ENCODE measurements at places on chromosomes 3 and 15. TPM values are rescaled to one million over a fixed set of nuclear protein-coding genes. Genes with fewer than 3 reads are reported as not detected.

Gene TGFBR2
- 17.8 TPM for total RNA-seq

Gene FBXO22
- 51.8 TPM for total RNA-seq

Gene RAD51
- total RNA-seq = 48.0 TPM

Gene RTP1
- not detected for total RNA-seq

Gene SLC28A2
- total RNA-seq = not detected

Gene HDC
- total RNA-seq = not detected

Gene CFAP20DC
- not detected for total RNA-seq

Gene GABRA5
- 0.61 TPM for total RNA-seq

Gene SEMA6D
- 0.71 TPM for total RNA-seq

Gene MUC20
- not detected for total RNA-seq

Gene STRA6
- total RNA-seq = 94.4 TPM

Gene CLDN16
- not detected for total RNA-seq

Gene MEGF11
- 7.3 TPM for total RNA-seq

Gene CSTA
- not detected for total RNA-seq

GRCh38 chr15:37100109-37100965, at the start of gene MEIS2:
Gene MEIS2 (minus strand): TSS chr15:37100549. CDS start chr15:37099466, 1,083 bp downstream.
- peak within 1 kb of the TSS; percentile 89 for H3K27ac ChIP-seq
- peaks cover 4% of the 10 kb centered on the region for H3K4me1 ChIP-seq
- peak; percentile 91 for DNase-seq
- H3K27me3 ChIP-seq = no peaks in the 10 kb centered on the region

GRCh38 chr3:38015485-38015884, 14.0 kb downstream of the PLCD1 start:
- H3K4me1 ChIP-seq = no peaks in the 10 kb centered on the region
- DNase-seq = no peak
- H3K4me3 ChIP-seq = no peak overlapping the region
- no peaks in the 10 kb centered on the region for H3K36me3 ChIP-seq
- H3K27ac ChIP-seq = no peak overlapping the region
- H3K27me3 ChIP-seq = no peaks in the 10 kb centered on the region

DNA sequence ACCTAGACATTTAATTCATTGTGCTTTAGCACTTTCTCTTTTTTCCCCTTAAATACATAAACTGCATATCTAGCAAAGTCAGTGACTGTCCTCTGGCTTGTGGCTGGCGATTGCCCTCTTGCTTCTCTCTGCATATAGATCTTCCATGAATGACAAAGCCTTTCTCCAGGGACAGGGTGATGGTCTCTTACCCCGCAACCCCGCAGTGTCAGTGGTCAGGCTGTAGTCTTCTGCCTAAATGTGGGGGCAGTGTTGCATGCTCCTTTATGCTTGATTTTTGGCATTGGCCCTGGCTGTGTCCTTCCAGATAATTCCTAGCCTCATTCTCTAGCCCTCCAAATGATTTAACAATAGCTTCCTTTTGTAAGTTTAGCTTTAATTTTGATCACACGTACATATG, 407.8 kb downstream of the GABRB3 start:
- no peaks in the 10 kb centered on the region for H3K4me1 ChIP-seq
- no peak for DNase-seq
- H3K4me3 ChIP-seq = no peak overlapping the region
- H3K27ac ChIP-seq = no peak overlapping the region

- no peaks in the 10 kb centered on the region for H3K36me3 ChIP-seq
- no peaks in the 10 kb centered on the region for H3K27me3 ChIP-seq
- no peak overlapping the region for H3K27ac ChIP-seq
Observed at GRCh38 chr3:155712008-155712407, 32.9 kb downstream of the PLCH1 start.

DNA sequence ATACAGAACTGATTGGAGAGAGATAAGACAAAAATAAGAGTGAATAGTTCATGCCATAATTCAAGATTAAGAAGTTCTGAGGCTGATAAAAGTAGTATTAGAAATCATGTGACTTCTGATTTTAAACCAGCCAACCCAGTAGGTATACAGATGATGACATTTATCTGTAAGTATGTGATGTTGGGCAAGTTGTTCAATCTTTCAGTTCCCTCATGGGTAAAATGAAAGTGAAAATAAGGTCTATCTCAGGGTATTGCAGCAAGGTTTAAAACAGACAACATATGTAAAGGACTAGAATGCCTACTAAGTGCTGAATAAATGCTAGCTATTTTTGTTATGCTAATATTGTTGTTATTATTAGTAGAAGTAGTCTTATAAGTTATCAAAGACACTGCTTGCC, 1055.7 kb downstream of the NAALADL2 start:
- H3K27ac ChIP-seq = no peak overlapping the region
- H3K4me3 ChIP-seq = no peak overlapping the region
- DNase-seq = no peak
- no peaks in the 10 kb centered on the region for H3K4me1 ChIP-seq
- no peaks in the 10 kb centered on the region for H3K36me3 ChIP-seq
- H3K27me3 ChIP-seq = no peaks in the 10 kb centered on the region

DNA sequence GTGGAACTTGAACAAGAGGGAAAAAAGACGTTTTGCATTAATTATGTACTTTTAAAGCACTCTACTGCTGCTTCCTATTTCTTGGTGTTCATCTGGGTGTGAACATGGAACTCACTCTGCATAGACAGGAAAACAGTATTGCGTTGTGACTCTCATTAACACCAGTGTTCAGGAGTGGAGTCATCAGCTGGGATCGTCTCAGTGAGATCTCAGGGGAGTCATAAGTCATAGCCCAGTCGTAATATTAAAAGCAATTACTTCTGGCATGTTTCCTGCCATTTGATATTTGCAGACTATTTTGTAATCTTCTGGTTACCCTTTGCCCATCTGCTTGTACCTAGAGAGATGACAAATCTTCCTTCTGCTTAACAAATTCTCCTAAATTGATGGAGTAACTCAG, 462.0 kb upstream of the ATP11B start:
- no peak overlapping the region for H3K4me3 ChIP-seq
- no peak overlapping the region for H3K27ac ChIP-seq
- no peaks in the 10 kb centered on the region for H3K27me3 ChIP-seq
- H3K4me1 ChIP-seq = no peaks in the 10 kb centered on the region
- DNase-seq = no peak

GRCh38 chr3:144175644-144176425, 204.2 kb downstream of the DIPK2A start:
- H3K36me3 ChIP-seq = no peaks in the 10 kb centered on the region
- no peak overlapping the region for H3K4me3 ChIP-seq
- no peaks in the 10 kb centered on the region for H3K4me1 ChIP-seq
- no peak for DNase-seq

- H3K36me3 ChIP-seq = no peaks in the 10 kb centered on the region
- peaks cover 3% of the 10 kb centered on the region for H3K4me1 ChIP-seq
- peak overlapping the region; percentile 16 for H3K4me3 ChIP-seq
- H3K27ac ChIP-seq = peak overlapping the region; percentile 31
Observed at GRCh38 chr3:159711560-159712333, 276.9 kb upstream of the IL12A start.

- no peak for DNase-seq
- no peaks in the 10 kb centered on the region for H3K36me3 ChIP-seq
- H3K27ac ChIP-seq = no peak overlapping the region
- no peaks in the 10 kb centered on the region for H3K4me1 ChIP-seq
Observed at GRCh38 chr15:62343397-62343796, 178.3 kb upstream of the C2CD4B start.

GRCh38 chr3:188868803-188869202, 303.0 kb upstream of the TPRG1 start:
- H3K27ac ChIP-seq = no peak overlapping the region
- H3K4me3 ChIP-seq = no peak overlapping the region
- DNase-seq = no peak
- no peaks in the 10 kb centered on the region for H3K4me1 ChIP-seq

- no peak for DNase-seq
- H3K36me3 ChIP-seq = no peaks in the 10 kb centered on the region
- no peaks in the 10 kb centered on the region for H3K4me1 ChIP-seq
- H3K27me3 ChIP-seq = no peaks in the 10 kb centered on the region
Observed at GRCh38 chr3:115498898-115499297, 124.4 kb upstream of the GAP43 start.

- no peaks in the 10 kb centered on the region for H3K27me3 ChIP-seq
- no peak overlapping the region for H3K27ac ChIP-seq
- peak; percentile 57 for DNase-seq
- H3K4me1 ChIP-seq = peaks cover 10% of the 10 kb centered on the region
- no peak overlapping the region for H3K4me3 ChIP-seq
Observed at GRCh38 chr15:98609144-98609852, 39.0 kb upstream of the IGF1R start.

GRCh38 chr3:11356269-11356668, 84.1 kb downstream of the ATG7 start:
- no peak for DNase-seq
- H3K4me1 ChIP-seq = no peaks in the 10 kb centered on the region
- peaks cover 4% of the 10 kb centered on the region for H3K36me3 ChIP-seq
- H3K27ac ChIP-seq = no peak overlapping the region
- H3K4me3 ChIP-seq = no peak overlapping the region
- no peaks in the 10 kb centered on the region for H3K27me3 ChIP-seq

DNA sequence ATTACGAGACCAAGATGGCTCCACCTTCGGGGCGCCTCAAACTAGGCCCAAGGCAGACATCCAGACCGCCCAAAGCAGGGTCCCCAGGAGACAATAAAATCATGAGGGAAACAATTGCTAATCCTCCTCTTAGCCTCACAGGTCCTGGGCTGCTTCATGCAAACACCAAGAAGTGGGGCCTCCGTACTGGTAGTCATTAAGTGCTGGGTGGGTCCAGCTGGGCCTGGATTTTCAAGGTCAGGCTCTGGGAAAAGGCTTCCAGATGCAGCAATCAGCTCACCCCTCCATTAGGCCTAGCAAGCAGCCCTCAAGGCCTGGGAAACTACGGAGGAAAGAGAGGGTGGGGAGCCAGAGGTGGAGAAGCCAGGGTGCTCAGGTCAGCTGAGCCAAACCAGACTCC, 634 bp downstream of the FBXL22 start:
- no peak for DNase-seq
- no peak overlapping the region for H3K4me3 ChIP-seq
- no peaks in the 10 kb centered on the region for H3K27me3 ChIP-seq
- H3K27ac ChIP-seq = no peak overlapping the region
- peaks cover 3% of the 10 kb centered on the region for H3K36me3 ChIP-seq
- H3K4me1 ChIP-seq = peaks cover 30% of the 10 kb centered on the region

DNA sequence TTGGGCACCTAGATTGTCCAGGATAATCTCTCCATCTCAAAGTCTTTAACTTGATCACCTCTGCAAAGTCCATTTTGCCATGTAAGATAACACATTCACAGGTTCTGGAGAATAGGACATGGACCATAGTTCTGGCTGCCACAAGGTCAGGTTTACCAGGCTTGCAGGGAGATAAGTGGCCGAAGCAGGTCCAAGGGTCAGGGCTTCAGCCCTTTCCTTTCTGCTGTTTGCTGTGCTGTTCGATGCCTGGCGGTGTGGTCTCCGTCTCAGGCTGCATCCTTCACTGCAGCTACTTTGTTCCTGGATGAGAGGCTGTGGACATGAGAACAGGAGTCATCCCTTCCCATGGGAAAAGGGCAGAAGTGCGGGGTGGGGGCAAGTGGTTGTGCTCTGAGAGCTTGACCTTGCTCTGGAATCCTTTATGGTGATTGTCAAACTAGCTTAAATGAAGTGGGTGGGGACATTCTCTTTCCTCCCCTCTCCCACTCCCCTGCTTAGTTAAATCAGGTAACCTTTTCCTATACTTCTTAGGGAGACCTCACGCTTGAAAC, 320.2 kb upstream of the C2CD4B start:
- no peaks in the 10 kb centered on the region for H3K27me3 ChIP-seq
- H3K27ac ChIP-seq = no peak overlapping the region
- peaks cover 9% of the 10 kb centered on the region for H3K4me1 ChIP-seq

- no peak overlapping the region for H3K4me3 ChIP-seq
- no peaks in the 10 kb centered on the region for H3K36me3 ChIP-seq
- no peak for DNase-seq
- no peak overlapping the region for H3K27ac ChIP-seq
- H3K4me1 ChIP-seq = no peaks in the 10 kb centered on the region
Observed at GRCh38 chr3:147200545-147200944, 205.8 kb downstream of the ZIC4 start.

DNA sequence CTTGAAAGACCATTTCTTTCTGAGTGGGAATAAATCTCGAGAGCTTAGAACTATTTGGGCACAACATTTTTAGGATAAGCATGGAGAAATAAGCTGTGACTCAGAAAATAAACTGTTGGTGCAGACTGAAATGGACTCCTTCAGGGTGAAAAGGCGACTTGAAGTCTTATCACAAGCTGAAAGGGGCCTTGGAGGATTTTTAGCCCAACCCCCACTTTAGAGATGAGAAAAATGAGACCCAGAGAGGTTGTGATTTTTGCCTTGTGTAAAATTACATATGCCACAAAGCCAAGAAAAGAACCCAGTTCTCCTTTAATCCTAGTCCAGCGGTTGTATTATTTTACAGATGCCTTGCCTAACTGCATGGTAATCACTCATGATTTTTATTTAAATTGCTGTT, 1.5 kb downstream of the ATP1B3 start:
- H3K4me1 ChIP-seq = peaks cover 8% of the 10 kb centered on the region
- H3K27me3 ChIP-seq = no peaks in the 10 kb centered on the region
- H3K27ac ChIP-seq = peak overlapping the region; percentile 64
- peaks cover 8% of the 10 kb centered on the region for H3K36me3 ChIP-seq
- peak overlapping the region; percentile 90 for H3K4me3 ChIP-seq

DNA sequence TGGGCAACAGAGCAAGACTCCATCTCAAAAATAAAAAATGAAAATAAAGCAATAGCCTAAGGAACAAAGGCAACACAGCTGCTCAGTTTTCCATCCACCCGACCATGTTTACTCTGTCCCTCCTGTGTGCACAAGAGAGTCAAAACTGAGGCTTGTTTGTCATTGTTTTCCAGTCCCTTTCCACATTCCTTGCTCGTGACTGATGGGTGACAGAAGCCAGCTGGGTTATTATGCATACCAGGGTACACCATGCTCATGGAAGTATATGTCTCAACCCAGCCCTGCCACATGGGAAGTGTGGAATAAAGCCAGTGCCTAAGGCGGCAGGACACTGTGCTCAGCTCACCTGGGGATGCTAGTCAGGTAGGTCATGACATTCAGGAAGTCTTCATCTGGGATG, 49.5 kb downstream of the MCF2L2 start:
- H3K27ac ChIP-seq = no peak overlapping the region
- no peaks in the 10 kb centered on the region for H3K27me3 ChIP-seq
- no peak overlapping the region for H3K4me3 ChIP-seq
- DNase-seq = no peak

DNA sequence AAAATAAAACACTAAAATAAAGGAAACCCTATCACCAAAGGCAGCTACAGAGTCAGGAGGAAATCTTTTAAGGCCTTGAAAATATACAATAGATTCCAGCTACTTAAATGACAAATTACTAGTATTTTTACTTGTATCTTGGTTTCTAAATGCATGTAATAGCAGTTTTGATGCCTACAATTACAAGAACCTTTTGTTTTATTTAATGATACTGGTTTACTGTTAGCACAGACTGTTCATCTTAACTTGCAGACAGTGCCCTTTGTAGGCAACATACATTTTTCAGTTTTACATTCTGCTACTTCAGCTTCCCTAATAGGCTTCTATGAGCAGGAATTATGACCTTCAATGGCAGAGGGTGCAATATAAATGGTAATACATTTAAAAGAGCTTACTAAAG, 54.1 kb downstream of the ZNF280D start:
- H3K4me3 ChIP-seq = no peak overlapping the region
- H3K4me1 ChIP-seq = no peaks in the 10 kb centered on the region
- no peaks in the 10 kb centered on the region for H3K27me3 ChIP-seq
- no peak for DNase-seq
- no peak overlapping the region for H3K27ac ChIP-seq
- no peaks in the 10 kb centered on the region for H3K36me3 ChIP-seq

- H3K4me1 ChIP-seq = no peaks in the 10 kb centered on the region
- no peak overlapping the region for H3K4me3 ChIP-seq
- no peak overlapping the region for H3K27ac ChIP-seq
- H3K36me3 ChIP-seq = no peaks in the 10 kb centered on the region
Observed at GRCh38 chr3:78839693-78840092, 928.1 kb downstream of the ROBO1 start.

- H3K4me1 ChIP-seq = no peaks in the 10 kb centered on the region
- no peak overlapping the region for H3K4me3 ChIP-seq
- H3K27ac ChIP-seq = no peak overlapping the region
- no peak for DNase-seq
Observed at GRCh38 chr15:50890751-50891150, 17.7 kb upstream of the AP4E1 start.

Measured in SJCRH30 (cell line).